ENCODE measurements at places on chromosomes 13 and 19.

DNA sequence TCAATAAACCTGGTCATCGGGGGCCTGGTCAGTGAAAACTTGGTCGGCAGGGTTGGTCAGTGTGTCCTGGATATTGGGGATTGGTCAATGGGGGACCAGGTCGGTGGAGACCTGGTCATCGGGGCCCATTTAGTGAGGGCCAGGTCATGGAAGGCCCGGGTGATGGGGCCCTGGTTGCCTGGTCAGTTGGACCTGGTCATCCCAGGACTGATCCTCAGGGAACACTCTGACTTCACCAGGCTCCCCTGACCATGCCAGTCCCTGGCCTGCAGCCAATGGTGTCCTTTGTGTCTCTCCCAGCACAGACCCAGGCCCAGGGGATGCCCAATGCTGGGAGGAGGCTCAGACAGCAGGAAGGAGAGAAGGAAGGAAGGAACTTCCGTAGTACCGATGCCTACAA, 42.1 kb upstream of the TPM4 start:
- no peak for DNase-seq

GRCh38 chr13:73532987-73533510, 474.2 kb downstream of the KLF5 start:
- no peak for DNase-seq

GRCh38 chr19:39582442-39582841, 19.9 kb upstream of the LGALS13 start:
- no peak for DNase-seq

DNA sequence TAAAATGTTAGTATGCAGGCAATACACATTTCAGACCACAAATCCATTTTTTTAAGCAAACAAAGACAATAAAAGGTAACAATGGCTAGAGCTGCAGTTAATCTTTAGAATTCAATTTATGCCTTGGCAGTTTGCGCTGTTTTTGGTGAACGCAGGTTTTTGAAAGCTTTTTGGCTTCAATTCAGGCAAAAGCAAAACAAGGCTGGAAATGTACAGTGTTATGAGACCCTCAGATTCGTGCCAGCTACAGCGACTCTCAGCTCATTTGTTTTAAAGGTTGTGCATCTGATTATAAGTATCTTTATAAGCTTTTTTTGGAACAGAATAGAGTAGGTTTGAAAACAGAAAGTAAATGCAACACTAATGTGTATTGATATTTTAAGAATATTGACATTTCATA, 63.6 kb upstream of the SOX1 start:
- no peak for DNase-seq

DNA sequence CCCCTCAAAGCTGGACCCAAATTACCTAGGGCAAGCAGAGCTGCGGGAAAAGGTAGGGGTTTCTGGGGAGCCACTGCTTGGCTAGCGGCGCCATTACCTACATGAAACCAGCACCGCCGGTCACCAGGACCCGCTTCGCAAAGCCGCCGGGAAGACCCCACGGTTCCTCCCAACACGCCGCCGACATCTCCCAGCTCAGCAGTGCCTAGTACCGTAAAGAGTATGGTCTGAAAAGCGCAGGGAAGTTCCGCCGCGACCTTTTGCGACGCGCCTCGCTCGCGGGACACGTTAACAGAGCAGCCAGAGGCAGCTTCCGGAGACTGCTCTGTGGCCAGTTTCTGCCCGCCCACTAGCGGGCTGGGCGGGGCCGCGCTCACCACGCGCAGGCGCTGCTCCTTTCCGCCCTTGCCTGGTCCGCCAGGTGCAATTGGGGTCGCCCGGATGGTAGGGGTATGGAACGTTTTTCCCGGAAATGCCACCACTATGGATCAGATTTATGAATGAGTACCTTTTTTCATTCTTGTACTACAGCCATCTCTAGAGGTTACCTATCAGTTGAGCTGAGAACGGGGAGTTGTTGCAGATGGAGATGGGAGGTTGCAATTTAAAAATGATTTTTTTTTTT, at the start of gene TGDS:
Gene TGDS, minus strand, starts transcription at position 203 of the 625 bp plus-strand sequence. Its CDS starts 16 bp downstream, at position 187.
- DNase-seq, result peak; percentile 79

GRCh38 chr13:100542826-100543156, 45.8 kb downstream of the GGACT start:
- DNase-seq, result no peak

- DNase-seq, result no peak
Measured at GRCh38 chr19:17378271-17378670, 1.1 kb upstream of the PLVAP start.

GRCh38 chr13:53001444-53002225, 27.0 kb upstream of the OLFM4 start:
- DNase-seq, result no peak

GRCh38 chr19:1130771-1131717, 27.2 kb downstream of the GPX4 start:
- DNase-seq, result no peak

GRCh38 chr19:1307320-1307719, 21.6 kb downstream of the EFNA2 start:
- DNase-seq, result no peak

- no peak for DNase-seq
Measured at GRCh38 chr13:89214185-89214584, 1543.0 kb downstream of the SLITRK5 start.

DNA sequence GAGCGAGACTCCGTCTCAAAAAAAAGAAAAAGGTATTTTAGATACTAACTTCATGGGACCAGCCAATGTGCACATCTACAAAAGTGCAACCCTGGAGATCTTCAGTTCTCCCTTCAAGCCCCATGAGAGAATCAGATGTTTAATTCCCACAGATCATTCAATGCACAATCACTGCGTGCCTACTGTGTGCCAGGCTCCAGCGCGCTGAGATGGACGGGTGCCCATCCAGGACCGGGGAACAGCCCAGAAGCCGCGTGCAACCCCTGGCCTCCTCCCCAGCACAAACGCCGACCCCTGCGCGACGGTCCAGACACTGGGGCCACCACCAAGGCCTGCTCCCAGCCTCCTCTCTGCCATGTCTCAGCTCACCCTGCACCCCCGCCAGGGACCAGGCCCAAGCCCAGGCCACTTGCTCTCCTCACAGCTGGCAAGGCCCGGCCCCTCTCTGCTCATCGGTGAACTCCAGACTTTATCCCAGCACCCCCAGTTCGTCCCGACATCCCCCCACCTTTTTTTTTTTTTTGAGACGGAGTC, 5.3 kb downstream of the BTBD2 start:
- no peak for DNase-seq

DNA sequence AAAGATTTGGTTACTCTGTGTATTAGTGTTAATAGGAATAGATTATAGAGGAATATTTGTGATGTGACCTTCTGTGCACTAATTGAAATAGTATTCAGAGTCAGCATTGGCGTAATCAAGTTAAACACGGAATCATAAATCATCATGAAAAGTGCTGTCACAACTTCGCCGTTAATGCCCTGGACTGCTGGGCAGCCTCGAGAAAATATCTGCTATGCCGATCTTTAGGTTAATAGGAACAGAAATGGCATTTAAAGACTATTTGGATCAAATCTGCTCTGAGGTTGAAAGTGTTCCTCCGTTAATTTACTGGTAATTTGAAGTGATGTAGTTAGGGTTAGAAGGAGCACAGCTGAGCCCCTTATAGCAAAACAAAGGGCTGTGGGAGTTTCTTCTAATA, 219.0 kb downstream of the MZT1 start:
- no peak for DNase-seq

- DNase-seq, result no peak
Measured at GRCh38 chr13:90709319-90709718, 638.2 kb upstream of the MIR17HG start.

- no peak for DNase-seq
Measured at GRCh38 chr19:22617614-22618320, 16.4 kb upstream of the ZNF492 start.

DNA sequence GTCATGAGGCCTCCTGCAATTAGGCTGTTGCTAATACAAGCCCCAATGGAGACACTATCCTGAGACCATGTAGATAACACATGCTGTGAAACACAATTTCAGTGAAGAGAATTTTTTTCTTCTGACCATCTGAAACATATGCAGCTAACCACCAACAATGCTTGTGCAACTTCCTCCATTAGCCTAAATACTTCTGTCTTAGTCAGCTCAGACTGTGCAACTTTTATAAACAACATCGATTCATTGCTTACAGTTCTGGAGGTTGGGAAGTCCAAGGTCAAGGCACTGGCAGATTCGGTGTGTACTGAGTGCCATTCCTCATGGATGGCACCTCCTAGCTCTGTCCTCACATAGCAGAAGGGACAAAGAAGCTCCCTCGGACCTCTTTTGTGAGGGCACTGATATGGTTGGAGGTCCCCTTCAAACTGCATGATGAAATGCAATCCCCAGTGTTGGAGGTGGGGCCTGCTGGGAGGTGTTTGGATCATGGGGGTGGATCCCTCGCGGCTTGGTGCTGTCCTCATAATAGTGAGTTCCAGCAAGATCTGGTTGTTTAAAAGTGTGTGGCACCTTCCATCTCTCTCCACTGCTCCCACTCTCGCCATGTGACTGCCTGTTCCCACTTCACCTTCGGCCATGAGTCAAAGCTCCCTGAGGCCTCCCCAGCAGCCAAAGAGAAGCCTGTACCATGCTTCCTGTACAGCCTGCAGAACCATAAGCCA, 27.7 kb downstream of the STK24 start:
- DNase-seq, result no peak

DNA sequence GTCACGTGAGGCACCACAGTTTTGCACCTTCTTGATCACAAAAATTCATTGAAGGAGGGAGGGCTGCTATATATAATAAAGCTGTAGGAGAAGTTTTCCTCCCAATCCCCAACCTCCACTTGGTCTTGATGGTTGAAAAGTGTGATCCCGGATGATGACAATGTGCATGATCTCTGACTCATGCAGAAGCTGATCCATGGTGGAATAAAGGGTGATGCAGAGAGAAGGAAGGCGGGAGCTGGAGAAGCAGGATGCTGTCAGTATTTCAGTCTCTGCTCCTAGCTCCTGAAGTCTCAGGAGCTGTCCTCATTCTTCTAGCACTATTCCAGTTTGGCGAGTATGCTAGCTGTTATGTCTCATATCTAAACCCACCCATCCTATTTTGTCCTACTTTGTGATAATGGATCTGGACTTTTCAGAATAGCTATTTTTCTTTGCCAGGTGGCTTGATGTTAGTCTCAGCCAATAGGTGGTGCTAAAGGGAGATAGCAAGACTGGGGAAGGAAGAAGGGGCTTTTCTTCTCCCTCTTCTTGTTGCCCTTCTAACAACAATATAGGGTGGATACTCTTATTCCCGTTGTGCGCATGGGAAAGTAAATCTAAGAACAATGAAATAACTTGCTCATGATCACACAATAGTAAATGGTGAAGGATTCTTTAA, 65.6 kb upstream of the HTR2A start:
- DNase-seq, result no peak

- DNase-seq, result no peak
Measured at GRCh38 chr19:52963247-52963618, 552 bp upstream of the ZNF816 start.

- no peak for DNase-seq
Measured at GRCh38 chr13:50942630-50943311, 33.2 kb downstream of the RNASEH2B start.

DNA sequence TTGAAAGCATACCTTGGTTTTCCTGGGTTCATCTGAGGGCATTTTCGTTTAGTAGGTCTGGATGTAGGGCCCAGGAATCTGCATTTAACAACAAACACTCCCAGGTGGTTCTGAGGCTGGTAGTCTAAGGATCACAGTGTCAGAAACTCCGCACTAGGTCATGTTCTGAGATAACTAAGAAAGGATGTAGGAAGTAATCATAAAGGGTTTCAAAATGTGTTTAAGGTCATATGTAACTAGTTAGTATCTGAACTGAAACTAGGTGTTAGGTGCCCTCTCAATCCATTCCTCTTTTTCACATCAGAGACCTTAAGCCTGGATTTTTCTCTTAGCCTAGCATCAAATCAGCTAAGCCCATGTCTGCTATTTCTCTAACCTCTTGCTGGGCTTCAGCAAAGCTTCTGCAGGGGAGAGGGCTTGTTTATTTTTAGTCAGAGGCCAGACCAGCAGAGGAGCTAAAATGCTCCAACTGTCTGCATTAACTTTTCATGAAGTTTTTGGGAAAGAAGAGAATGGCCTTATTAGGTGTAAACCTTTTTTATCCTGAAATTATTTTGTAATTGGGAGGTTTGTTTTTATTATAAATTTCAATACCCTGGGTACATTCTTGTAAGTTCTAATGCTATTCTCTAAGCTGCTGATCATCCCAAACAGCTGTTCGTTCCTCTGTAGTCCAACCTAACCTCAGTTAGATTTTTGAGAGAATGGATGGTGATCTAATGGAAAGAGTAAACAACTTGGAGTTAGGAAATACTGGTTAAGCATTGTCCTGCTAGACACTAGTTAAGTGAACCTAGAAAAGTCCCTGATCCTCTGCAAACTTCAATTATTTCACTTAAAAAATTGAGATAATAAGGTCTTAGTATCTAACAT, 262.8 kb upstream of the RFC3 start:
- no peak for DNase-seq

GRCh38 chr19:2785244-2785997, at the start of gene THOP1:
TSS of gene THOP1 (plus strand) at chr19:2785503. CDS start at chr19:2785663, 160 bp downstream.
- peak; percentile 99 for DNase-seq

- peak; percentile 18 for DNase-seq
Measured at GRCh38 chr19:38264486-38265212, at the start of gene SPINT2. TSS of gene SPINT2 (plus strand) at chr19:38264573. CDS start at chr19:38264893, 320 bp downstream.

GRCh38 chr19:10553943-10554381, 10.3 kb downstream of the ATG4D start:
- DNase-seq, result no peak

DNA sequence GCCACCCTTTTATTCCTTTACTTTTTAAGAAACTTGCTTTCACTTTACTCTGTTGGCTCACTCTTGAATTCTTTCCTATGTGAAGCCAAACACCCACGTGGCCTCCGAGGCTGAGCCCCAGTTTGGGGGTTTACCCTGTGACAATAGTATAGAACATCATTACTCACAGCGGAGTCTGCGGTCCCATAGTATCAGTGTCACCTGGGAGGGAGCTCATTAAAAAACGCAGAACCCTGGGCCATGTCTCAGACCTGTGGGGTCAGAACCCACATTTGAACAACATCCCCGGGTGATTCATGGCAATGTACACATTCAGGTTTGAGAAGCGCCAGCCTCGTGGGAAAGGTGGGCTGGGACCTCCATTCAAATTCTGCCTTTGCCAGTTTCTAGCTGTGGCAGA, 36.0 kb upstream of the UBL3 start:
- peak; percentile 10 for DNase-seq

DNA sequence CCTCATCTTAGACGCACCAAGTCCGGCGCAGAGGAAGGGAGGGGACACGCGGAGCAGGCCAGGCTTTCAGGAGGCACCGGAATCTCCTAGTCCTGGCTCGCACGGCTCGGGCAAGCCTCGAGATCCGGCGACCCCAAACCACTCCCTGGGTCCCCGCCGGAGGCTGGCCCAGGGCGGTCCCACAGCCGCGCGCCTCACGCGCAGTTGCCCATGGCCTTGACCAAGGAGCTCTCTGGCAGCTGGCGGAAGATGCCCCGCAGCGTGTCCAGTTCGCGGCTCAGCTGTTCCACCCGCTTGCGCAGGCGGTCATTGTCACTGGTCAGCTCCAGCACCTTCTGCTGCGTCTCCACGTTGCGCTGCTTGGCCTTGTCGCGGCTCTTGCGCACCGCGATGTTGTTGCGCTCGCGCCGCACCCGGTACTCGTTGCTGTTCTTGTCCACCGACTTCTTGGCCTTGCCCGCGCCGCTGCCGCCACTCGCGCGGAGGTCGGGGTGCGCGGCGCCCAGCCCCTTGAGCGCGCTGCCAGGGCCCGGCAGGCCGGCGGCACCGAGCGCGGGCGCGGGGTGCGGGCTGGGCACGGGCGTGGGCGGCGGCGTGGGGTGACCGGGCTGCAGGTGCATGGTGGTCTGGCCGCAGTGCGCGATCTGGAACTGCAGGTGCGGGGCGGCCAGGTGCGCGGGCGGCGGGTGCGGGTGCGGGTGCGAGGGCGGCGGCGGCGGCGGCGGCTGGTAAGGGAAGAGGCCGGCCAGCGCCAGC, 1.0 kb downstream of the CEBPA start:
- DNase-seq, result no peak
